ENCODE measurements at places on chromosomes 5 and 9.

- no peak for DNase-seq
These were observed 361.8 kb downstream of the KDM4C start for GRCh38 chr9:7119612-7120011.

- DNase-seq: no peak
These were observed 194.0 kb downstream of the SEMA6A start for GRCh38 chr5:116380621-116381020.

DNA sequence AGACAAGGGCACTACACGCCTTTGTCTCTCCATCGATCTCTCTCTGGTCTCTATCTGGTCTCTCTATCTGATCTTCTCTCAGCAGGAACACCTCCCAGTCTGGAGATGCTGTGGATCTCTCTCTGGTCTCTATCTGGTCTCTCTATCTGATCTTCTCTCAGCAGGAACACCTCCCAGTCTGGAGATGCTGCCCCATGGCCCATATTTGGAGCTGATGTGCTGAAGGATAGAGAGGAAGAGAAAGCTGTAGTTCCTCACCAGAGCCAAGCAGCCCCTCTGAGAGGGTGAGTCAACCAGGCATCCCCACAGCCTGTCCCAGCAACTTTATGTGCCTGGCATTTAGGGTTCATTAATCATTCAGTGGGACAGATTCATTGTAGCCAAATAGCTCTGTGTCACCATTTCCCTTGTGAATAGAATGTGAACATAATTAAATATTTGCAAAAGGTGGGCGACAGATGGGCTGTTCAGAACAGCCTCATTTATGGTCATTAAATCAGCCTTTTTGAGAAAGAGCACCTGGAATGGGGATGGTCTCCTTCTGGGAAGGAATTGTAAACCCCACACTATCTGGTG is 189.3 kb upstream of the MAST4 start:
- DNase-seq: no peak

DNA sequence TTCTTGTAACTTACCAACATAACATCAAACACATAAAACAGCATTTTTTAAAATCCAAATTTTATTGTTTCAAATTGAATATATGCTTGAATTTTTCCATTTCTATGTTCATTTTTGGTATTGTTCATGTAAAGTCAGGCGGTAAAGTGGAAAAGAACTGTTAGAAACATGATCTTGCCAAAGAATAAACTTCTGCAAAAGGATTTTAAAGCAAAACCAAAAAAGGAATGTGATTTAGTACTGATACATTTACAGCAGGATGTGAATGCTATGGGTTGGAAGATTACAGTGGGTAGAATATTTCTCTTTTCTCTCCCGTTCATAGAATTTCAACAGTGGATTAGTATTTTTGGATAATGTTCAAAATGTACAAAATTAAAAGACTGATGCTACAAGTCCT is 277.2 kb upstream of the MPDZ start:
- no peak for DNase-seq

DNA sequence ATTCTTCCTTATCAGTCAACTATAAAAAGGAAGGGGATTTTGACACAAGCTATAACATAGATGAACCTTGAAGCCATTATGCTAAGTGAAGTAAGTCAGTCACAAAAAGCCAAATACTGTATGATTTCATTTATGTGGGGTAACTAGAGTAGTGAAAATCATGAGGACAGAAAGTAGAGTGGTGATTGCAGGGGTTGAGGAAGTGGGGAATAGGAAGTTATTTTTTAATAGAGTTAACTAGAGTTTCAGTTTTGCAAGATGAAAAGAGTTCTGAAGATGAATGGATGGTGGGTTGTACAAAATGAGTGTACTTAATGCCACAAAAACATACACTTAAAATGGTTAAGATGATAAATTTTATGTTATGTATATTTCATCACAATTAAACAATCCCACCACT is 65.4 kb upstream of the FAM174A start:
- no peak for DNase-seq

GRCh38 chr5:132498152-132498551 is 7.6 kb upstream of the IRF1 start:
- DNase-seq: no peak

DNA sequence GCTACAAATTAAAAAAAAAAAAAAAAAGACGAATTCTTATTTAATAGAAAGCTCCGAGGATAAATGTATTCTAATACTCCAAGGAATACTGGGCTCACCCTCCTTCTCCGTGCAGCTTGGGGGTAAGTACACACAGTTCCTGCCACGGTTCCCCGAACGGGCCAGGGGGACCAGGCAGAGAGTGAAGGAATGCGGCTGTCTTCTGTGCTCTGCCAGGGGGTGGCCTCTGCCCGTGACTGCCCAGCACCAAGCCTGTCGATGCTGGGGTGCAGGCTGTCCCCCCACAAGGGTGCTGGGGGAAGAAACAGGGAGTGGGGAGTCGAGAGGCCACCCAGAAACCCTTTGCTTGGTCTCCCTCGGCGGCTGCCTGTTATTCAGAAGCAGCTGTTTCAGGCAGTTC is 410.1 kb upstream of the IRX1 start:
- no peak for DNase-seq

DNA sequence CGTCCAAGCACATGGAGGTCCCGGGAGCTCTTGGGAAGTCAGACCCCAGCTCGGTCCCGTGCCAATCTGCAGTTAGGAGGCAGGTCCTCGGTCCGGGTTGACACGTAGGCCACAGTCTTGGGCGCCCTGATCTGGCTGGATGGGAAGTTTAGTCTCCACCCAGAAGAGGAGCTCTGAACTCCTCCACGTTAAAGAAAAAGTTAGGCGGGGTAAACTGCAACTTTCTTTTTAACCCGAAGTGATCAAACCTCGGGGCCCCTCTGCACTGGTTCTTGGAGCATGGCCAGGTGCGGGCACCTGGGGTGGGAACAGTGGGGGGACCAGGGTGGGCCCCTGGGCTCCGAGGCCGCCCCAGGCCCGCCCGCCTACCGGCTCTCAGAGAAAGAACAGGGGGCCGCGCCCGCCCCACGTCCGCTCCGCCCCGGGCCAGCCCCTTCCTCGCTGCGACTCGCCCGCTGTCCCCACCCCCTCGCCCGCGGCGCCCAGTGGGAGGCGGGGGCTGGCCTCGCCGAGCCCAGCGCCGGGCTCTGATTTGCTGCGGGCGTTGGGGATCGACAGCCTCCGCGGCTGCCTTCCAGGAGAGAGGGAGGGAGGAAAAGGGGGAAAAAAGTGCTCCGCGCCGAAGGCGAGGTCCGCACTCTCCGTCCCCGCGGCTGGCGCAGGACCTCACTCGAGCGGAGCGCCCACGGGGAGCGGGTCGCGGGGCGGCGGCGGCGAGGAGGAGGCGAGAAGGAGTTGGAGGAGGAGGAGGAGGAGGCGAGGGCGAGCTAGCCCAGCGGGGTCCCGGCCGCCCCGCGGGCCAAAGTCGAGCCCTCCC is at the start of gene COL5A1:
Gene COL5A1, plus strand, starts transcription at position 631 of the 817 bp plus-strand sequence. CDS start 385 bp downstream, outside the sequence.
- DNase-seq: peak; percentile 11

DNA sequence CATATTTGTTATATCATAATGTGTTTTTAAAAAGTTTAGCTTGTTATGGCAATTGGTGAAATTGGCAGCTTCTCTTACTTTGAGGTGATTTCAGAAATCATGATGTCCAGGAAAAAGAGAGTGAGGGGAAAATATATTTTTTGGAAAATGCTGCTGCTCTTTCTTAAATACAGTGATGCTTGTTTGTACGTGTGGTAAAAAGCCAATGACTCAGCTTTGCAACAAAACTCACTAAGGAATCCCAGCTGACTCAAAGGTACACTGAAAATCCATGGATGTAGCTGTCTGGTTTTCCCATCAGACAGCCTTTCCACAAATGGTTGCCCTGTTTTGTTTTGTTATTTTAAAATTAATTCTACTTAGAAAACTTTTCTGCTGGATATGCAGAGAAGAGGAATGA is 306.4 kb upstream of the PAPPA start:
- DNase-seq: no peak

GRCh38 chr5:5721881-5722280 is 299.4 kb downstream of the ICE1 start:
- DNase-seq: no peak

DNA sequence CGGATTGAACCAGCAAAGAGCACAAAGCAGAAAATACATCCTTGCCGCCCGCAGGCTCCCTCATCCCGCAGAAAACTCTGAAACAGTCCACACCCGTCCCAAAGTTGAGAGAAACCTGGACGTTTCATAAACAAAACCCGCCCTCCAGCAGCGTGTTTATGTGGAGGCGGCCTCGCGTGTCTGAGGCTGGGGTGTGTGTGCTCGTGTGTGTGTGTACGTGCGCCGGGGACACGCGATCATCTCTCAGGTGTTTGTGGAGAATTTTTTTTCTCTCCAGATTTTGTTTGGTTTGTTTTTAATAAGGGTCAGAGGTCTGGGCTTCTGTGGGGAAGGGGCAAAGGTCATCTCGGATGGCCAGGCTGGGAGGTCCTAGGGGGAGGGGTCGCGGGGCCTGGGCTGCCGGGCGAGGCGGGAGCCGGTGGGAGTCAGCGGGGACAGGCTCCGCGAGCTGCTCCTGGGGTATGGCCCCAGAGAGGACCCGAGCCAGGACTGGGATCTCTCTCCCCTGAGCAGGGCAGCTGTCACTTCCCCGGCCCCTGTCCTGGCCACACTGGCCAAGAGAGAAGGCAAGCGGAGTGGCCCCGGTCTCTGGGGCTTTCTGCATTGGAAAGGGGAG is 206.4 kb downstream of the C9orf50 start:
- DNase-seq: peak; percentile 18

DNA sequence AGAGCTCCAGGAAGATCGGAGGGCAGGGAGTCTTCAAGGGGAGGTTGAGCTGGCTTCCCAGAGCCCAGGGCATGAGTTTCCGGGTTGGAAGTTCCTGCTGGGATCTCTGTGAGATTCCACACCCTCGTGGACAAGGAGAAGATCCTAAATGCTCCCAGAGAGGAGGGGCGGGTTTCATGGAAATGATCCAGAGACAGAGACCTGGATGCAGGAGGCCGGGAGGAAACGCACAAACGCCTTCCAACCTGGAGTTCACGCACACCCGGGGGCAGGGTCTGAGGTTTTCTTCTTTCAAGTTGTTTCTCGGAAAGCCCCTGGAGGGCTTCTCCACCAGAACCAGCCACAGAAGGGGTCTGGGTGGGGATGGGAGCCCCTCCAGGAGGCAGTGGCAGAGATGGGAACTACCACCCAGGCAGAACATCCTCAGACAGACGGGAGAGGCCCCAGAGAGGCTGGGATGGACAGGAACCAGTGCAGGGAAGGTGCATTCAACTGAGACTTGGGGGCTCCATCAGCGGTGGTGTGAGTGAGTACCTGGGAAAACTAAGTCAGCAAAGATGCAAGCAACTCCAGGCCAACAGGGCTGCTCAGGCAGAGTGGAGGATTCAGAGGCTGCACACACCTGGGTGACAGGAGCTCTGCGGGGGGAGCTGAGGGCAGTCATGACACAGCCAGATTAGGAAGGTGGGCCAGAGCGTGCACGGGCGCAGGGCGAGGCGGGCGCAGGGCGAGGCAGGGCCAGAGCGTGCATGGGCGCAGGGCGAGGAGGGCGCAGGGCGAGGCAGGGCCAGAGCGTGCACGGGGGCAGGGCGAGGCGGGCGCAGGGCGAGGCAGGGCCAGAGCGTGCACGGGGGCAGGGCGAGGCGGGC is 52.1 kb upstream of the EXOC3 start:
- no peak for DNase-seq

GRCh38 chr5:160324886-160325285 is 12.5 kb upstream of the CCNJL start:
- DNase-seq: no peak

GRCh38 chr9:38091310-38092199 is 22.5 kb upstream of the SHB start:
- DNase-seq: no peak

DNA sequence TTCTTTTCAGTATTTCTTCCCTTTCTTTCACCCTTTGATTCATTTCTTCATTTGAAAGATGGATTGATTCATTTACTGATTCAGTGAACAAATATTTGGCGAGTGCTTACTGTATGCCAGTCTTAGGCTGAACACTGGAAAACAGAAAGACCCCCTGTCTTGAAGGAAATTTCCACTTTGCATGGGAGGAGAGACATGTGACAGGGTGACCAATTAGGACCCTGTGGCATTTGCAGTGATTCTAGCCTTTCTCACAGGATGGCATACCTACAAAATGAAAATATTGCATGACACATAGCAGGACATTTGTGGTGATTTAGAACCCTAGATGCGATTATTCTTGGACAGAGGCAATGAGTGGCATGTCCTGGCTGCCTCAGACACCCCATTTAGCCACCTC is 407.2 kb upstream of the SGCD start:
- no peak for DNase-seq

Measured in stimulated activated CD4-positive, alpha-beta T cell treated with anti-CD3 and anti-CD28 coated beads, Interleukin-1b, Interleukin-23, amount 100 ng/mL, for 48 hours (primary cell).